ENCODE measurements at places on chromosomes 13 and 19.

- no peak for DNase-seq
These were observed 237.6 kb downstream of the DNAJC15 start for GRCh38 chr13:43260999-43261398.

GRCh38 chr19:42132851-42133528 lies 744 bp upstream of the POU2F2 start:
- DNase-seq = peak; percentile 90

- no peak for DNase-seq
These were observed 18.2 kb upstream of the PTBP1 start for GRCh38 chr19:778910-779653.

- no peak for DNase-seq
These were observed 362.9 kb upstream of the PCDH20 start for GRCh38 chr13:61778531-61778930.

GRCh38 chr19:30530751-30531150 lies 158.6 kb downstream of the ZNF536 start:
- no peak for DNase-seq
